ENCODE measurements at places on chromosomes 6 and 20.

DNA sequence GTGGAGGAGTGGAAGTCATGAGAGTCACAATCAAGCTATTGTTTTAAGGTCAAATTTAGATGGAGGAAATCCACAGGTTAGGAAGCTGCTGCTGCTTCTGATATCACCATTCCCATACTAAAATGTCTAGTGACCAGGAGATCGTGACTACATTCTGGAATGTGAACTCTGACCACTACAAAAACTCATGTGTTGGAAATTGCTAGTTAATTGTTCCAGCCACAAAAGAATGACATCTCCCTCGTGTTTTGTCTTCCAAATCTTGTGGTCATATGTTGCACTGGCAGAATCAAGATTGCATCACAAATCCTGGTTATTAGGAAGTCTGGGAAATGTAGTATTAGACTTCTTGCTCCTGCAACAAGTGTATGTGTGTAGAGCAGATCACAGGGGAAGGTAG lies 441.9 kb downstream of the CD109 start:
- no peak for DNase-seq

- DNase-seq, result no peak
These were observed 356.8 kb upstream of the ARID1B start for GRCh38 chr6:156420172-156420993.

- DNase-seq, result no peak
These were observed 38.6 kb downstream of the NKX2-4 start for GRCh38 chr20:21358737-21359136.

DNA sequence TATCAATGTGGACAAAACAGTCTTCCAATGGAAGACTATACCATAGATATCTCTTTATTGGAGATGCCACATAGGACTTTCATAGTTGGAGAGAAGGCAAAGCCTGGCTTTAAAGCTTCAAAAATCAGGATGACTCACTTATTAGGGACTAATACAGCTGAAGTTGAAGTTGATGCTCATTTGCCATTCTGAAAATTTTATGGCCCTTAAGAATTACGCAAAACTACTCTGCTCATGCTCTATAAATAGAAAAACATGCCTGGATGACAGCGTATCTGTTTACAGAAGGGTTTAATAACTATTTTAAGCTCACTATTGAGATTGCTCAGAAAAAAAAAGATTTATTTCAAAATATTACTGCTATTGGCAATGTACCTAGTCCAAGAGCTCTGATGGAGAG lies 155.5 kb upstream of the DST start:
- DNase-seq, result no peak

DNA sequence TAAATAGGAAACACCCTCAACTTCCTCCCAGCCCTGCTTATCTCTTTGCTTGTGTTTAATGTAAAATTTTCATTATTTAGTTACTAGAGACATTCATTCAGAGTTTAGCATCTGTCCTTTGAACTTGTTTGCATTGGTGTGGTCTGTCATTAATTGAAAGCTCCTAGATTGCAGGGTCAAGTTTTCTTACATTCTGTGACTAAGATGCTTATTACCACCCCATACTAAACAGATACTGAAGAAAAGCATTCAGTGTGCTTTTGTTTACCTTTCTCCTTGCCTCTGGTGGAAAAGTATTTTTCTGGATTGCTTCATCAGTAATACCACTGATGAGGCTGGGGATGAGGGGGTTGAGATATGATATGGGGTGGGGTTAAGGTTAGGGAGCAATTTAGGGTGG lies 199.0 kb downstream of the SAMD5 start:
- DNase-seq, result no peak

DNA sequence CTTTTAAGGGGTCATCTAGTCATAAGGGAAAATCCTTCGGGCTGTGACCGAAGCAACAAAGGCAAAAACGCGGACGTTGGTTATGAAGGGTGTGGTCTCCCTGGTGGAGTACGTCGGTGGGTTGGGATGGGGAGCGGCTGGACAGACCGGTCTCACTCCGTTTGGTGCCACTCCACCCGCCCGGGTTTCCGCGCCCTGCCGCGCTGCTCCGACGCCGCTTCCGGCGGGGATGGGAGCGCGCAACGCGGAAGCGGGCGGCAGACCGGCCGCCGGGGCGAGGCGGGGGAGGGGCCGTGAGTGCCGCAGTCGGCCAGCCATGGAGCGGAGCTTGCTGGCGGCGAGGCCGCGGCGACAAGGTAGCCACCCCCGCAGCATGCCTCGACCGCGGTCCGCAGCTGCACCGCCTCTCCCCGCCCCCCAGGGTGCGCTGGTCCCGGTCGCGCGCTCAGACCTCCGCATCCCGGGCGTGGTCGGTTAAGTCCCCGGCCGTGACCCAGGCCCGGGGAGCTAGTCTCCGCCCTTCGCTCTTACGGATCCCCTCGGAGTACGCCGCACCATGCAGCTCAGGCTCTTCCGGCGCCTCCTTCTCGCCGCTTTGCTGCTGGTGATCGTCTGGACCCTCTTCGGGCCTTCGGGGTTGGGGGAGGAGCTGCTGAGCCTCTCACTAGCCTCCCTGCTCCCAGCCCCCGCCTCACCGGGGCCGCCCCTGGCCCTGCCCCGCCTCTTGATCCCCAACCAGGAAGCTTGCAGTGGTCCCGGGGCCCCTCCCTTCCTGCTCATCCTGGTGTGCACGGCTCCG lies at the start of gene B3GALT4:
TSS of gene B3GALT4 (plus strand) at position 260 of the 799 bp plus-strand sequence. CDS start at position 557, 297 bp downstream.
- peak; percentile 94 for DNase-seq

- no peak for DNase-seq
These were observed 162.3 kb downstream of the PAX1 start for GRCh38 chr20:21867811-21868210.

GRCh38 chr6:160534050-160534696 lies 129.9 kb downstream of the LPA start:
- DNase-seq, result peak; percentile 86

GRCh38 chr6:15402406-15403045 lies 156.7 kb downstream of the JARID2 start:
- DNase-seq, result no peak

DNA sequence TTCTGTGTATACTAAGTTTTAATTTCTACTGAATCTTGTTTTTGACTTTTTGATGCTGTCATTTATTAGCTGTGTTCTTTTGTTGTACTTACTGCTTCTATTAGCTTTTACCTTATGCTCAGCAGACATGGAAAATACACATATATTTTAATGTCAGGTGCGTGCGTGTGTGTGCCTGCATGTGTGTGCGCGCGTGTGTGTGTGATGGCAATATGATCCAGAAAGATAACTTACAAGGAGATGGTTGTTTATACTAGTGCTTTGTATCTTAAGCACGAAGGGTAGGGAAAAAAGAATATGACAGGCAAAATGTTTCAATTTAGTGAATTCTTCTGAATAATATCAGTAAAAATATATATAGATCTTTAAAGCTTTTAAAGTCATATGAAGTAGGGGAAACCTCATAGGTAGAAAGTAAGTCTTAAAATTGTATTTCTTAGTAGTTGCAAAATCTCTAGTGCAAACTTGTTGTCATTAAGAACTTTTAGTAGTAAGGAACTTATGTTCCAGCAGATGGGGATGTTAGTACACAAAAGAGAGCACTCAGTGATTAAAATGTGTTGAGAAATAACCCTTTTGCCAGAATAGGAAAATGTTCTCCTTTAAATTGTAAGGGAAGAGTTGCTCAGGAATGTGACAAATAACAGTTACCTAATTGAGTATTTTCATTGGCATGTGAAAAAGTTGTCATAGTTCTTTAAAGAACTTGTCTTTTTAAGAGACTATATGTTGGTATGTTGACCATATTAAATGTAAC lies 13.2 kb downstream of the QKI start:
- no peak for DNase-seq

DNA sequence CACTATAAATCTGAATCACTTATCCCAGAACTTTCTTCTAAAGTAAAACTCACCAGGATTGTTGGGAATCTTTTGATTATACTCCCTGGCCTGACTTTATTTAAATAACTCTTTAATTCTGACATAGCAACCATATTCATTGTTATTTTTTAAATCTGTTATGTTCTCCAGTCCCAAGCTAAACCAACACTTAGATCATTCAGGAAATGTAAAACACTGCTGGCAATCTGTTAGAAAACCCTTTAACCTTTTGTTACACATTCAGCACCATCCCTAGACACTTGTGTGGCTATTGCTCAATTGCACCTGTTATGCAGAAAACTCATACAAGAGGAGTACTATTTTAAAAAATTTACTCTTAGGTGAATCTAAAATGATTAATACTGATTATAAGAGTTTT lies 101.8 kb upstream of the NHSL1 start:
- no peak for DNase-seq

DNA sequence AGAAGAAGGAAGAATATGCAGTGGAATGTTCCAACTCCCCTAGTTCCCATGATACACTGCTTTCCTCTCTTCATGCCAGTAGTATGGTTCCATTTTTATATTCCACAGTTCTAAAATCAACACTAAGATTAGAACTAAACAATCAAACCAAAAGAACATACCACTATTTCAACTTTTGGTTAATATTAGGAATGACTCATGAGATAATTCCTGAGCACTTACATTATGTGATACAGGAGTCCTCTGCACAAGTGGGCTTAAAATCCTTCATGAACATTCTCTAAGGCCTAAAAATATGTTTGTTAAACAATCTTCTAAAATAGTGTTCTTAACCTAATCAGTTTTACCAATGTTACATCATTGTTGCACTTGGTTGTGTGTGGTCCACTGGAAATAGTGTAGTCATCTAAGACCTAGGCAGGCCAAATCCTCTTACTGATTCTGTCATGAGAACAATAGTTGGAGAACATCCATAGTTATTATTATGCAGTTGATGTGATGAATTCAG lies 30.3 kb upstream of the RCAN2 start:
- DNase-seq, result no peak

DNA sequence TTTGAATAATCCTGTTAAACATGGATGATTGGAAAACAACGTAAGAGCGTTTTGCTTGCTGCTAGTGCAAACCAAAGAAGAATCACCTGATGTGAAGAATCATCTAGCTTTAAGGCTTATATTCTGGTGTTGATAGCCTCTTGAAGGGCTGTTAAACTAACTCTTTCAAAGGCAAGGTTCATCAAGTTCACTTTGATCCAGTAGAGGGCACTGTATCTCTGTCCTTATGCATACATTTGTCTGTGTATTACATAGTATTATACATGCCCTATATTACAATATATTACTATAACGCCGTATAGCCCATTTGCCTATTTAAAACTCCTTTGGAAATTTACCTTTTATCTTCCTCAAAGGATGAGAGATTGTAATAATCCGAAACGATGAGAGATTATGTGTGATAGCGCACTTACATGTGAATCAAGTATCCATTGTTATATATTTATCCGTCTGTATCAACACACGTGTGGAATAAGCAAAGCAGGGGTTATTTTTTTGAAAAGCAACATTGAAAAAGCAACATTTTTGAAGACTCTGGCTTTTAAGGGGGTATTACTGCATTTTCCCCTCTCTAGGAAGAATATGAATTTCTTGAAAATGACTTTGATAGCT lies 50.8 kb upstream of the NRN1 start:
- peak; percentile 68 for DNase-seq

Measured in activated CD4-positive, alpha-beta T cell treated with anti-CD3 and anti-CD28 coated beads, Interleukin-2, amount 10 ng/mL, durations not matched to agents 24 days and 14 days (primary cell).